GM04503 (cell line): ENCODE measurements at places on chromosomes 3 and 15.

DNA sequence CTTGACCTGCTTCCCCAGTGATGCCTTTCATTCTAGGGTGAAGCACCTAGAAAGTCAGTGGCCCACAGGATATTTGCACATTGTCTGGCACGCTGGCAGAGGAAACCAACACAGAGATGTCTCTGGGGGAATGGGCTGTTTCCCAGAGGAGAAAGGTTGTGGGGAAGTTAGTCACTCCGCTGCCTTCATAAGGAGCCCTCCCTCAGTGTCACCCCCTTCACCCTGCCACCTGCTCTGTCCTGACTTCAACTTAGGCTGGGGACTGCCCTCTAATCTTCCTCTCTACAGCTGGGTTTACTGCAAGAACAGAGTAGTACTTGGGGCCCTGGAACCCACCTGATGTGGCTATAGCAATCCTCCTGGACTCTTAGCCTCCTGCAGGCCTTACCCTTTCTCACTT is 5.7 kb downstream of the KLHDC8B start:
- no peak for DNase-seq

- no peak for DNase-seq
These were observed 124.9 kb downstream of the MITF start for GRCh38 chr3:69864141-69864540.

GRCh38 chr3:29695201-29695600 is 414.3 kb downstream of the RBMS3 start:
- no peak for DNase-seq

DNA sequence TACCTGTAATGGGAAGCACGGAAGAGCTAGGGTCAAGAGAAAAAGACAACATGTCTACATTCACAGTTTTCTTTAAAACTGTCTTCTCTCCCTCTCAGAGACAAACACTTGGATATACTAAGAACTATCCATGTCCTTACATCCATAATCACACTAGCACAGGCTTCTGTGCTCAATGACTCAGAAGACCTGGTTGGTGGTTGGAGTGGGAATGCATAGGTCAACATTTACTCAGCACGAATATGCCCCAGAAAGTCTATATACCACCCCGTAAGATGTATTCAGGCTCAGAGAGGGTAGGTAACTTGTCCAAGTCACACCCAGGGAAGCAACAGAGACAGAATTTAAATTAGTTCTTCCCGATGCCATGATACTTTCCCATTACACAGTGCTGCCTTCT is 891.1 kb downstream of the TUSC7 start:
- DNase-seq: no peak

- no peak for DNase-seq
These were observed 9.3 kb upstream of the TOPAZ1 start for GRCh38 chr3:44232407-44232806.

GRCh38 chr3:98343647-98344507 is 9.8 kb upstream of the OR5K4 start:
- no peak for DNase-seq

DNA sequence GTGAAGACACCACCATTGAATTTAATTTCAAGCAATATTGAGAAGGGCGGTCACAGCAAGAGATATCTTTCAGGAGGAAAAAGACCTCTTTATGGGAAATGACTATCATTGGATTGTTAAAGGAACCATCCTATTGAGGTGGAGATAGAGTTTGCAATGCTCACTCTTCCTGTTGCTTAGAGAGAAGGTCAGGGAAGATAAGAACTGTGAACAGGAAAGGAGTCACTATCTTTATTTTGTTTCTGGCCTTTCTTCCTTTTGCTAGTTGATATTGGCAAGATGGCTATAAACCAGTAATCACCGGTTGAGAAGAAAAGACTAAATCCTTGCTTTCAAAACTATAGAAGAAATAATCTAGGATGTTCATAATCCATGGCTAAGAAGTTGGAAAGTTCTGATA is 112.1 kb upstream of the TMEM108 start:
- DNase-seq: no peak

GRCh38 chr3:113084777-113085176 is 94.0 kb downstream of the GTPBP8 start:
- DNase-seq: peak; percentile 85

GRCh38 chr3:24937228-24937627 is 442.6 kb upstream of the THRB start:
- DNase-seq: no peak

DNA sequence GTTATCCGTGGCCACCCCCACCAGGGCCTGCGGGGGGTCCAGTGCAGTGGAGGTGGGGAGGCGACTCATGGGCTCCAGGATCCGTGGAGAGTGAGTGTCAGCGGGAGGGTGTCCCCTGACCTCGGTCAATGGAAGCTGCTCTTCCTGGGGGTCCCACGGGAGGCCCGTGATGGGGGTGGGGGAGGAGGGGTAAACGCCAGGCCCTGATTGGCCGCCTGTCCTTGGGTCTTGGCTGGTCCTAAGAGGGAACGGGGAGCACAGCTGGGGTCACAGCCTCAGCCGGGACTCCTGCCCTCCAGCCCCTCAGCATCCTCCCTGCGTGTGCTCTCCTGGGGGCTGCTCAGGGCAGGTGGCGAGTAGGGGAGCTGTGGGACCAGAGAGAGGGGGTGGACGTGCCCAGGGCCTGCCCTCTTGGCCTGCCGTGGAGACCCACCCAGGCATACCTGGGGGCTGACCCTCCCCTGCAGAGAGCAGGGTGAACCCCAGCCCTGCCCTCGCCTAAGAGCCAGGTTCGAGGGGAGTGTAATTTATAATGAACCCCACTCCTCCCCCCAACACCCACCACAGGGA is 184.6 kb downstream of the GOLGA6L6 start:
- DNase-seq: no peak

DNA sequence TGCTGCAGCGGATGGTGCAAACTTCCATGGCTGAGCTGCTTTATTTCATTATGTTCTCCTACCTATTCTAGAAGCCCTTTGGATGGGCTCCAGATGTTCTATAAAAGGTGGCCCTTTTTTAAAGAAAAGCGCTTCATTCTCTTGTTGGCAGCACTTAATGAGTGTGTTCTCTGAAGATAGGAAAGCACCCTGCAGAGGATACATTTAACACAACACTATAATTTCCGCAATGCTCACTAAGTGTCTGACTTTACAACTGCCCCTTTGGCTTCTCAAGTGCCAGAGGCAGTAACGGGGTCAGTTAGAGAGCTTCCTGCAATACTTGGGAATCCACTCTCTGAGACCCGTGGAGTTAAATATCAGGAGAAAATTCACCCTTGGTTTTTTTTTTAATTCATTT is 88.1 kb downstream of the MDFIC2 start:
- no peak for DNase-seq

- DNase-seq: no peak
These were observed 40.2 kb upstream of the FAM107A start for GRCh38 chr3:58617338-58617761.

DNA sequence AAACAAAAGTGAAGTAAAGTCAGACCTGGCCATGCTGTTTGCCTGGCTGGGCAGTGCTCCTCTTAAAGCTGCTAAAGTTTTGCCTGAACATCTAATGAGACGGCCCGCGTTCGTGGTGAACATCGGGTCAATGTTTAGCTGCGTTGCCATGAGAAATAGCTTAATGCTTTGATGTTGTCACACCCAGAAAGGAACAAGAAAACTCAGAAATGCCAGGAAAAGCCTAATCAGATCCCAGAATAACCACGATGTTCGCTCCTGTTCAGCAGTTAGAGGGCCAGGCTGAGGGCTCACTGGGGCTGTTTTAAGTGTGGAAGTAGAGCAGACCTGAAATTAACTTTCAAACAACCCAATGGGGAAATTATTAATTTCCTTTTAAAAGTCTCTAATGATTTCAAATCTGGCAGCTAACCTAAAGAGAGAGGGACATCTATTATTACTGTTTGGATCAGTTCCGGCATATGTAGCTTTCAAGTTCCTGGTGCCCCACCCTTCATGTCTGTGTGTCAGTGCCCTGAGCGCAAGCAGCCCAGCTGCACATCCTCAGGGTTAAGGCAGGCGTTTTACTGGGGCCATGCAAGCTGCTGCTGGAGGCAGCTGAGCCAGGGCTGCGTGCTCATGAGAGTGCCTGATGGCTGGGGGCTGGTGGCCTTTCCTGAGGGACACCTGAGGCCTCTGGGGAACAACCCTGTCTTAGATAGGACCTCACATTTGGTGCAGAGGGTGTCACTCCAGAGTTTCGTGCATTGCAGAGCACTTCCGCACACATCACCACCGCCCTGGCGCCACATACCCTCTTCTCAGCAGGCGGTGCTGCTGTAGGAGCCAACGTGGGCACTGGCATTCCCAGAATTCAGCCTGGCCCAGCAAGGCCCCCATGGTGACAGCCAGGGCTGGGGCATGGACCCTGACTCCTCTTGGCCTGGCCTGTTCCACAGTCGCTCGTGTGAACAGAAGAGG is 76.6 kb downstream of the LRRK1 start:
- no peak for DNase-seq

DNA sequence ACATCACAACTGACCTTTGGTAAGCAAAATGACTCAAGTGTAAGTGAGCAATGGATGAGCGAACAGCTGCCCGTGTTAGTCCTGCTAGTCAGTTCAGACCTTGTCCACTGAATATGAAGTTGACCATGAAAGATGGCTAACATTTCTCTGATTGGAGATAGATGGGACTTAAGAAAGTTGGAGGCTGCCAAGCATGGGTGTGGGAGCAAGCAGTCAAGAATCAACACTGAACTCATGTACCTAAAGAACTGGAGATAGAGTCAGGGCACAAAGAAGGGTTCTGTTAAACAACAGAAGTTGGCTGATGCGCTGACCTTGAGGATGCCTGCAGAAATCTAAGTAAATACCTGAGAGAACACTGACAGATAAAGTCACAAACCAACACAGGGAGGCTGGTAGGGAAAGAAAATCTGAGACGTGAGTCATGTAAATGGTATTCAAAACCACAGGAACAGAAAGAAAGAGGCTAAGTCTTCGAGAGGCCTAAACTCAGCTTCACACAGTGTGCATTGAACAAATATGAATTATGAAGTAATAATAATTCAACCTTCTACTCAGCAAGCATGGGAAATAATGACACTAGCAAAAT is 30.7 kb upstream of the ANPEP start:
- DNase-seq: peak; percentile 72

DNA sequence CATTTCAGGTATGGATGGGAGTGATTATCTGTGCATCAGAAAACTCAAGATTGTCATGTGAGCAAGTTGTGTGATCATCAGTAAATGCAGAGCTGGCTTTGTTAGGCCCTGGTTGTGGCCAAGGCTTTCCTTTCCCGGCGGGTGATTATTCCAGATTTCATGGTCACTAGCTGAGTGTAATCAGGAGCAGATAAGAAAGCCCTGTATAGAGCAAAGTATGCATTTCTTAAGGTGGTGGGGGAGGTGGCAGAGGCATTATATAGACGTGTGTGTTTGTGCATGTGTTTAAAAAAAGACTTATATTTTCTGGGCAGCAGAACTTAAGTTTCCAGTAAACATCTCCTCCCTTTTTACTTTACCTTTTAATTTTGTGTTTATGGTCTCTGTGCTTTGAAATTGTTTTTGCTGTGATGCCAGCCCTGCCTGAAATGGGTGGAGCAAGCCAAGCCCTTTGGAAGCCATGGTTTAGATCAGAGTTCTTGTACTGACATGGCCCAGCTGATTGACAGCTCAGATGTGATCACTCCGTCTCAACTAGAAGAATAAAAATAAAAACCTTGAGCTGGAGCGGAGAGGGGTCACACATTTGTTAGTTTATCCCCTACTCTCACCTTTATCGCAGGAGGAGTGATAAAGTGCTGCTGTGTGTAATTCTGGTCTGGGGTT is 22.2 kb downstream of the SMAD3 start:
- DNase-seq: no peak

- no peak for DNase-seq
These were observed 56.5 kb downstream of the PCSK6 start for GRCh38 chr15:101432982-101433381.

DNA sequence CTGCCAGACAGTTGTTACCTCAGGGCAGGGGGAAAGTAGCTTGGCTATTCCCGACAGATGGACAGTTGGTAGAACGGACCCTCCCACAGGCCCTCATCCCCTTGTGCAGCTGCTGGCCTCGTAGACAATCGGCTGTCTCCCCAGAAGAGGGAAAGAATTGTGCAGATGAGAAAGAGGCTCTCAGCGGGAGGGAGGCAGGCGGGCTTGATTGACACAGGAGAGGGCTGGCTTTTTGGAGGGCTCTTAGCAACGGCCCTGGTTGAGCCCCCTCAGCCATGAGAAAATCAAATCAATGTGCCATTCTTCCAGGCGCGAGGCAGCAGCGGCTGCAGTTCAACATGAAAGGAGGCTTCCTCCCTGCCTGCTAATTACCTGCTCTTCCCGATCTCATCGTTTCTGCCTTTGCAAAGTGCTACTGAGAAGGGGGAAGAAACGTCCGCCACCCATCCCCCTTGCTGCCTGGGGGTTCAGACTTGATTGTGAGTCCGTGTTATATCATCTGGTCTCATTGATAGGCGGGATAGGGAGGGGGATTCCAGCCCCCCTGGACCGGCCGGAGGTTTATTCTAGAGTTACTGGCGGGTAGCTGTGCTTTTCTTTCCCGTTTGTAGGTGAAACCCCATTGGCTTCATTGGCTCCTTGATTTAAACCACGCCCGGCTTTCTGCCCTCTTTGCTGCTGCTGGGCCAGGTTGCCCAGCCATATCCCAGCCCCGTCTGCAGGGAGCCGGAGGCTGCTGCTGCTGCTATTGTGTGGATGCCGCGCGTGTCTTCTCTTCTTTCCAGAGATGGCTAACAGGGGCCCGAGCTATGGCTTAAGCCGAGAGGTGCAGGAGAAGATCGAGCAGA is at the start of gene TAGLN3:
Gene TAGLN3, plus strand, starts transcription at position 287 of the 848 bp plus-strand sequence. Its CDS starts 501 bp downstream, at position 788.
- DNase-seq: no peak

- no peak for DNase-seq
These were observed 35.8 kb downstream of the MGLL start for GRCh38 chr3:127786353-127787070.

DNA sequence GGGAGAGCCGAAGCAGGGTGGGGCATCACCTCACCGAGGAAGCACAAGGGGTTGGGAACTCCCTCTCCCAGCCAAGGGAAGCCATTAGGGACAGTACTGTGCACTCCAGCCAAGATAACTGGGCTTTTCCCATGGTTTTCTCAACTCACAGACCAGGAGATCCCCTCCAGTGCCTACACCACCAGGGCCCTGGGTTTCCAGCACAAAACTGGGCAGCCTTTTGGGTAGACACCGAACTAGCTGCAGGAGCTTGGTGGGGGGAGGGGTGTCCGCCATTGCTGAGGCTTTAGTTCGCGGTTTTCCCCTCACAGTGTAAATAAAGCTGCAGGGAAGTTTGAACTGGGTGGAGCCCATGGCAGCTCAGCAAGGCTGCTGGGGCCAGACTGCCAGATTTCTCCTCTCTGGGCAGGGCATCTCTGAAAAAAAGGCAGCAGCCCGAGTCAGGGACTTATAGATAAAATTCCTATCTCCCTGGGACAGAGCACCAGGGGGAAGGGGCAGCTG is 129.6 kb upstream of the LMCD1 start:
- DNase-seq: no peak

DNA sequence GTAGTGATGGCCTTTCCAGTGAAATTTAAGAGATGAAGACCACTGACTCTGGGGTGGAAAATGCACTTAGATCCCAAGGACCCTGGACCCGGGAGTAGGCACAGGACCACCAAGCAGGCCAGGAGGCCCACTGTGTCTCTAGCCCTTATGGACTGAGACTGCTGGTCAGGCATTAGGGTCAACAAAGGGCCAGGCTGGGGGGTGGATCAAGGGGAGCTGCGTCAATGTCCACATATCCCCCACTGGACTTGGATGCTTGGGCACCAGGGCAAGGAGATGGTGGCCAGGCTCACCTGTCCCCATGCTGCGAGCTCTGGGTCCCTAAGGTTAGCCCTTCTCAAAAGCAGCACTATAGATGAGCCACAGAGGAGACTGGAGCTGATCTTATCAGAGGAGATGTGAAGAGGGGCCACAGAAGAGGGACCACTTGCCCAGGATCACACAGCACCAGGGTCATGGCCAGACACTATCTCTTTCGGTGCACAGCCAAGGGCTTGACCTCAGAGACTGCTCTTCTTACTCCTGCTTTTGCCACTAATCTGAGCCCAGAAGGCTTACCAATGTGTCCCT is 14.7 kb downstream of the RAB6B start:
- no peak for DNase-seq
